ENCODE measurements at places on chromosomes 13 and 19. TPM values are rescaled to one million over a fixed set of nuclear protein-coding genes. Genes with fewer than 3 reads are reported as not detected.

Gene LRRC25
- not detected for total RNA-seq

Gene CCL25
- not detected for total RNA-seq

Gene ACP7
- total RNA-seq: 0.03 TPM

Gene ZIC5
- 2.4 TPM for total RNA-seq

Gene ZNF565
- total RNA-seq: 4.2 TPM

Gene TYROBP
- not detected for total RNA-seq

Gene DNASE2
- 61.3 TPM for total RNA-seq

Gene ADGRE2
- 0.10 TPM for total RNA-seq

Gene RNF225
- total RNA-seq: not detected

DNA sequence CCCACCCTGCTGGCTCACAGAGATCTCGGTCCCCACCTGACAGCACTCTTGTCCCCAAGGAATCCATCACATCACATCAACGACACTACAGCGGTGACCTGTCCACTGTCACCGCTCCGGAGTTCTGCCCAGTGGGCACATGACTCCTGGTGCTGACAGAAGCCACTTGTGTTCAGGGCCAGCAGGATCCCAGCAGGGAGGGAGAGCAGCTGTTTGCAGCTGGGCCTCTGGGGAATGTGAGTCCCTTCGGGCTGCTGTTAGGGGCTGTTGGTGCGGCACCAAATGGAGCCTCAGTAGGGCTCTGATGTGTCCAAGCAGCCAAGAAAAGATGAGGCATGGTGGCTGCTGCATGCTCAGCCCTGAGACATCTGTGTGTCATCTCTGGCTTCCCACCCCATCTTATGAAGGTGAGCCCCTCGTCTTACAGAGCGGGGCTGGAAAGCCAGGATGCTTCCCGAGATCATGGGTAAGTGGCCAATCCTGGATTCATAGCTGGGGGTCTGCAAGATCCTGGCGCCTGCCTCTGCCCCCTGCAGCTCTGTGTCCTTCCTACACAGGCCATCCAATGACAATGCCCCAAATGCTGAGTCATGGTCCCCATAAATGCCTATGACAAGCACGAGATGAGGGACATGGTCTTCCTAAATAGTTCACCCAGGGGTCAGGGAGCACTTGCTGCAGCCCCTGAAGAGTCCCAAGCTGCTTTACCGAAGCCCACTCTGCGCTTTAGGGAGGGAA is 56.0 kb downstream of the F2RL3 start:
- DNase-seq: no peak

- DNase-seq: no peak
Measured at GRCh38 chr19:7862413-7862951, 11.7 kb downstream of the PRR36 start.

DNA sequence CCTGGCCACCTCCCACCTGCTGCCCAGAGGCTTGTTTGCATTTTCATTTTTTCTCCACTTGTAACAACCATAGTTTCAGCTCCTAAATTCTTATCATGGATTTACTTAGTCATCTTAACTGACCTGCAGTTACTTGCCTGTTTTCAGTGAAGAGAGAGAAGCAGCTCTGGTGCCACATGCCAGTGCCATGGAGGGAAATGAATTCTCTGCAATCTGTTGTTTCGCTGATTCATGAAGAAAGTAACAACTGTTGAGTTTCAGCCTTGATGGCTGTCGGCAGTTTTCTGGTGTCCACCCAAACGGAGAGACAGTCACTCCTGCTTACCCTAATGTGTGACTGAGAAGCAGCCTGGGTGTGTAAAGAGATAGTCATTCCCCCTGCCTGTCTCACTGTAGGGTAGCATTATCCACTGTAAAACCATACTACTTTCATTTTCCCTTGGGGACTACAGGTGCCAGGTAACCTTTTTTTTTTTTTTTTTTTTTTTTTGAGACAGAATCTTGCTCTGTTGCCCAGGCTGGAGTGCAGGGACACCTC is 116.1 kb downstream of the DNAJC3 start:
- no peak for DNase-seq

GRCh38 chr13:45564133-45564776 is 51.3 kb downstream of the ERICH6B start:
- DNase-seq: no peak

DNA sequence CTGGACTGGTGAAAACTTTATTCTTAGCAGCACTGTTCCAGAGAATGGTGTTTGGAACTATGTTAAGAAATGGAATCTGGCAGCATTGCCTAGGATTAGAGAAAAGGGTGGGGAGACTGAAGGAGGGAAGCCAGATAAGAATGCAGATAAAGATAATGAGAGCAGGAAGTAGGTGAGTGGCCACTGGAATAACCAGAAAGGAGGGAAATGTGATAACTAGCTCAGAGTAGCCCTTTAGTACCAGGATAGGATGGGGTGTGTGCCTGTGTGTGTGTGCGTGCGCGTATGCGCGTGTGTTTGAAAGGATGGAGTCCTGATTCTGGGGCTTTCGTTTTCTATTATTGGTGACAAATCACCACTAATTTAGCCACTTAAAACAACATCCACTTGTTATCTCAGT is 33.4 kb upstream of the FRY start:
- peak; percentile 33 for DNase-seq

- DNase-seq: no peak
Measured at GRCh38 chr13:21698817-21699679, 28.2 kb downstream of the FGF9 start.

GRCh38 chr13:51698352-51698751 is 105.6 kb downstream of the DHRS12 start:
- no peak for DNase-seq

DNA sequence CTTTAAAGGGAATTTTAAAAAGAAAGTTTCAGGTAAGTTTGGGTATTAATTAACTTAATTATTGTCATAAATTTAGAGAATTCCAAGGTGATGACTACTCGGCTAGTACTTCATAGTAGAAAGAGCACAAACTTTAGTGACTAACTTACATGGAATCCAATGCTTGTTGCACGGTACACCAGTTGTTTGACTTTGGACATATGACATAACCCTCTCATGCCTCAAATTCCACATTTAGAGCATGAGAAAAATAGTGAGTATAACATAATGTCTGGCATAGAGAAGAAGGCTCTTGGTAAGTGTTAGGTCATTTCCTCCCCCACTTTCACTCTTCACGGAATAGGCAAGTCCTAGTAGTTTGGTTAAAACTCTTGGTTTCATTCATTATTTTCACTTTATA is 1249.4 kb upstream of the SLC10A2 start:
- DNase-seq: peak; percentile 90

- DNase-seq: peak; percentile 57
Measured at GRCh38 chr13:24050292-24050711, 110.2 kb upstream of the SPATA13 start.

- DNase-seq: no peak
Measured at GRCh38 chr13:80161896-80162295, 179.0 kb downstream of the SPRY2 start.

DNA sequence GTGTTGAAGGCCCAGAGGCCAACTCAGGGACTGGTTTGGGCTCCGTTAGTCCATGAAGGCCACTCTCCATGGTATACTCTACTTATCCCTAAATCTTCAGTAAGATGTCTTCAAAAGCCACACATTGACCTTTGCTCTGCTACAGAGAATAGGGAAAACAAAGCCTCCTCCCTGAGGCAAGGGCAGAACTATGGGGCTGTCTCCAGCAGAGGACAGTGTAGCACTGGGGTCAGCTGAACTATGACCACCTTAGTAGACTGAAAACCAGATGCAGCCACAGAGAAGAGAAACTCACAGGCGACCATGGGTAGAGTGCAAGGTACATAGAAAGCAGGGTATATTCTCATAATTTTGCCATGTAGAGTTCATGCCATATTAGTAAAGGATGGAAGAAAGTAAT is 587.4 kb downstream of the LMO7 start:
- no peak for DNase-seq

DNA sequence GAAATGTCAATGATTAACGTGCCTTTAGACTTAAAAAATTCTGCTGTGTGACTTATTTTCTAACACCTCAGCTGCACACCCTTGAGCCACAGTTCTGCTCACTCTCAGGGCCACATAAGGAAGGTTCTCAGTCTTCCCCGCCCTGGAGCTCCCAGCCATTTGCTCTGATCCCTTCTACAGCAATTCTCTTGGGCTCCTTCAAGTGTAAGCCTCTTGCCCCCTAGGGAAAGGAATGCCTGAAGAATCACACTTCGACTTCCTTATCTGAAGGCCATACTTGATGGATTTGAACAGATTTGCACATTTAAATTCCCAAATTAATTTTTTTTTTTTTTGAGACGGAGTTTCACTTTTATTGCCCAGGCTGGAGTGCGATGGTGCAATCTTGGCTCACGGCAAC is 44.2 kb downstream of the RASA3 start:
- no peak for DNase-seq

- peak; percentile 91 for DNase-seq
Measured at GRCh38 chr13:30159446-30159839, 147.9 kb downstream of the KATNAL1 start.

DNA sequence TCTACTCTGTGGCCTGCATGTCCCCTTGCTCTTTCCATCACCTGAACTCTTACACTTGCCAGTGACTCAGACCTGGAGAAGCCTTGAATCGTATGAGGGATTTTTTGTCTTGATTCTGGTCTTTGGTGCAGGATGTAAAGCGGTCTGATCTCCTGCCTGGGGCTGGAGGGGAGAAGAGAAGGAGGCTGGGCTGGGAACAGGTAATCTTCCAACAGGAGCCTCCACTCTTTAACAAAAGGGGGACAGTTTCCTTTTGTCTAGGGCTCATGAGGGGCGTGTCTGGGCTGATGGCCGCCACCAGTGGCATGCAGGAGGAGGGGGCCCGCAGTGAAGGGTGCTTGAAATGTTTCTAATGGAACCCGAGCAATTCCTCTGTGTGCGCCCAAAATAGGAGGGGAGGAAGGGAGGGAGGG is 24.7 kb downstream of the NFIX start:
- DNase-seq: no peak

DNA sequence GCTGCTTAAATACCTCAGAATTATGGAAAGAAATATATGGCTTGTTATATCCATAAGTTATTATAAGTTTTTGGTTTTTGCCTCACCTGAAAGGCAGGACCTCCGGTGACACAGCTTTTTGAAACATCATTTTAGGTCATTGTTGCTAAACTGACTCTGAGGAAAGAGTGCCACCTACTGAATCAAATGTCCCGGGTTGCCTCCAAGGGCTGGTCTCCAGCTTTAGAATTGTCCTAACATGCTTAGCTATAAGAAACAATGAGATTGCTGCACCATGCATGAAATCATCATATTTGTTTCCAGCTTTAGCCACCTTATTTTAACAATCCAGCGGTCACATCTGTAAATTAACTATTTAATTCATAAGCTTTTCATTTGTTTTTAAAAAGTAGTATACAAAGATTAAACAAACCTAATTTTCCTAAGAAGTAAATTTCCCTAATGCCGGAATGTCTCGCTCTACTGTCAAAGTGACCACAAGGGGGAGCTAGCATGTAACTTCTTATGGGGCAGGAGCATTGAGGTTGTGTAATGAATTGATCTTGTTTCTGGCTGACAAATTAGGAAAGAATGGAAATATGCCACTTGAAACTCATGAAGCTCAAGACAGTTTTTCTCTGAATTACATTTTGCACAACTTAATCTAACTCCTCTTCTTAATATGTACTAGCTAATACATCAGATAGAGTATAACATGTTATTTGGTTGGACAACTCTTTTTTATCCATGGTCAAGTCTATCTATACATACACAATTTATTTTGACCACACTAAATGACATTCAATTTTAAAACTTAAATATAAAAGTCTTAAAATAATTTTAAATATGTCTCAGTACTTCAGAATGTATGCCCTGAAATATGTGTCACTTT is 6.7 kb upstream of the PCDH17 start:
- peak; percentile 33 for DNase-seq

DNA sequence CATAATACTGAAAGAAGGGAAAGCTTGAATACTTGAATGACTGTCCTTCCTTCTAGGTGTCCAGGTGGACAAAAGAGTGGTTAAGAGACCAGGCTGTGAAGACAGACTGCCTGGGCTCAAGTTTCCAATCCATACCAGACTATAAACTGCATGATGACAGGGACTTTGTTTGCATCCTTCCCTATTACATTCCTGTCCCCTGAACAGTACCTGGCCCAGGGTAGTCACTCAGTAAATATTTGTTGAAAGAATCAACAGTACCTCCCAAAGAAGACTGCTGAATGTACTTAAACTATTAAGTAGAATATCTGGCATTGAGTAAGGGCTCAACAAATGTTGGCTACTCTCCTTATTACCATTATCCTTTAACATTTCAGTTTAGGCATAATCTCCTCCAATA is 29.7 kb downstream of the MIPEP start:
- no peak for DNase-seq

GRCh38 chr13:87680298-87680697 is 9.1 kb downstream of the SLITRK5 start:
- peak; percentile 6 for DNase-seq

- no peak for DNase-seq
Measured at GRCh38 chr19:51824281-51825005, 29.5 kb downstream of the FPR3 start.

GRCh38 chr19:4357095-4357797 is 13.9 kb downstream of the MPND start:
- no peak for DNase-seq

- DNase-seq: no peak
Measured at GRCh38 chr13:33132644-33133440, 116.6 kb downstream of the KL start.

- no peak for DNase-seq
Measured at GRCh38 chr19:14015524-14016035, 9.5 kb upstream of the RFX1 start.

- peak; percentile 33 for DNase-seq
Measured at GRCh38 chr13:33487575-33488243, 202.2 kb upstream of the STARD13 start.

DNA sequence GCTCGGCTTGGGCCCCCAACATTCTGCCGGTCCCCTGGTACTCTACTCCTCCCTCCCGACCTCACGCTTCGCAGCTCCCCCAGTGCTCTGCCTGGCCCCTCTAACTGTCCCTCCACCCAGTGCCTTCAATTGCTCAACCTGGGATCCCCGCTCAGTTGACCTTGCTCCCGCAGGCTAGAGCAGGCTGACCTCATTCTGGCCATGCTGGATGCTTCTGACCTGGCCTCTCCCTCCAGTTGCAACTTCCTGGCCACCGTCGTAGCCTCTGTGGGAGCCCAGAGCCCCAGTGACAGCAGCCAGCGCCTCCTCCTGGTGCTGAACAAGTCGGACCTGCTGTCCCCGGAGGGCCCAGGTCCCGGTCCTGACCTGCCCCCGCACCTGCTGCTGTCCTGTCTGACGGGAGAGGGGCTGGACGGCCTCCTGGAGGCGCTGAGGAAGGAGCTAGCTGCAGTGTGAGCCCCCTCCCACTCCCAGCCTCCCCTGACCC is 3.6 kb downstream of the GTPBP3 start:
- DNase-seq: no peak

GRCh38 chr13:31504918-31505317 is 234.4 kb upstream of the RXFP2 start:
- DNase-seq: no peak

- DNase-seq: no peak
Measured at GRCh38 chr13:33454844-33455705, 169.5 kb upstream of the STARD13 start.

DNA sequence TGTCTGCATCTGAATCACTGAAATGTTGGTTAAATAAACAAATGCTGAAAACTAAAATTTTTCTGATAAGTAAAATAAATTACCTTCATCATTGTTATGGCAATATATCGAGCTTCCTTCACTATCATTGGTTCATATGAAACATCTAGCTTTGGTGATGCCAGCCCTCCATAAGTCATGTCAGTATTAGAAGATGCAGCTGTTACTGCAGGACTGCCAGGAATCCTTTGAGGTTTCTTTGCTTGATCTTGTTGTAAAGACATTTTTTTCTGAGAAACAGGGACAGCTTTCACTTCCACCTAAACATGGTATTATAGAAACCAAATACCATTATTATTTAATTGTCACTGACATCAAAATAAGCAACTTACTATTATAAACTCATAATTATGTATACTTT is 123.7 kb upstream of the FBXL3 start:
- no peak for DNase-seq
